ENCODE measurements at places on chromosomes 7 and 10.

DNA sequence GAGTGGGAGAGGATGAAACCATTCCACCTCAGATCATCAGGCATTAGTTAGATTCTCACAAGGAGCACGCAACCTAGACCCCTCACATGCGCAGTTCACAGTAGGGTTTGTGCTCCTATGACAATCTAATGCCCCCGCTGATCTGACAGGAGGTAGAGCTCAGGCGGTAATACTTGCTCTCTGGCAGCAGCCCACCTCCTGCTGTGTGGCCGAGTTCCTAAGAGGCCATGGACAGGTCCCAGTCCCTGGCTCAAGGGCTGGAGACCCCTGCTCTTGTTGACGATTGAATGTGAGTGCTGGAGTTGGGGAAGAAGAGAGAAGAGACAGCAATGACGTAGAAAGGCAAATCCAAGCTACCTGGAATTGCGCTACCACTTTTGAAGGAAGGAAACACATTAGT lies 267.2 kb downstream of the TFEC start:
- DNase-seq = no peak

- DNase-seq = no peak
These were observed 503.4 kb downstream of the RPS24 start for GRCh38 chr10:78537018-78537417.

DNA sequence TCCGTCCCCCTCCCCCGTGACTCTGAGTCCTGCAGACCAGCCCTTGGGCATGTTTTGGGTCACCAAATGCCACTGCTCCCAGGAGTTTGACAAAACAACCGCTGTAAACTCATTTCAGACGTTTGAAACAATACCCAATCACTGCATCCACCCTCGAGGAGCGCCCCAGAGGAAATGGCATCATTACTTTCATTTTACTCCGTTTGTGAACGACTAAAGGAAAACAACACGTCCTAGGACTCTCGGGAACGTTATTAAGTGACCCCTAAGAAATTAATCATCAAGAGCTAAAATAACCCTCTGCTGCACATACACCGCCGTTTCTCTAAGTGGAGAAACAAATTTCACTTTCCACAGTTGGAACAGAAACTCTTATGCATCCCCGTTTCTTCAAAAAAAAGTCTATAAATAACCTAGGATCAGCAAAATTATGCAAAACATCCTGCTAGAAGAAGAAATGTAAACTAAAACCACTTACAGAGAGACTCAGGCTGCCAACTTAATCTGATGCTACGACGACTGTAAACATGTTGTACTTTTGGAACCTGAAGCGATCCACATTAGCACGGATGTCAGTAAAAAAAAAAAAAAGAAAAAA lies 109.9 kb upstream of the EFCAB10 start:
- DNase-seq = no peak

DNA sequence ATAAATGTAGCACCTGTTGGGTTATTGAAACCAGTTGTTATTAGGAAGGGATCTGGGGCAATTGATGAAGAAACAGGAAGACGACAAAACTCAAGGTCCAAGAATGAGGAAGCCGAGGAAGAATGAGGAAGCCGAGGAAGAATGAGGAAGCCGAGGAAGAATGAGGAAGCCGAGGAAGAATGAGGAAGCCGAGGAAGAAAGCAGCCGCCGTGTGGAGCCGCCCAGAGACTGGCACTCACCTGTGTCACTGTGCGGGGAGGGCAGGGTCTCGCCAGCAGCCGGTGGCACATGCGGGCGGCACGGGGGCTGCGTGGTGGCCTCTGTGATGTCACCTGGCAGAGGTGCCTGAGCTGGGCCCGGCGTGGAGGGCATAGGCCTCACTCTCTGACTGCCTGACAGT lies 71.1 kb upstream of the CFAP46 start:
- no peak for DNase-seq

GRCh38 chr7:17725821-17726220 lies 214.5 kb downstream of the SNX13 start:
- no peak for DNase-seq

DNA sequence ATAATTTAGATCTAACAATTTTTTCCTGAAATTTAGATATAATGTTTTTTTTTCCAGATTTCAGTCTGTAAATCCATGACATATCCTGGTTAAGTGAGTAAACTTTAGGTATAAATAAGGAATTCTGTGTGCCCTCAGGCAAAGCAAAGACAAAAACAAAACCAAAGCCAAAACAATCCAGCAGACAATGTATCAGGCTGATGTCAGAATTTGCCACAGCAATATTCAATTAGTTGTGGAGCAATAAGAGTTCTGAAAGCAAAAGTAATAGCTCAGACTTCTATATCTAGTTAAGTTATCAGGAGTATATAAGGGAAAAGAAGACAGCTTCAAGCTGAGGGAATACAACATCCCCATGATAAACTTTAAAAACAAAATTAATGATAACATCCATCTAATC lies 82.0 kb downstream of the MKX start:
- DNase-seq = no peak

DNA sequence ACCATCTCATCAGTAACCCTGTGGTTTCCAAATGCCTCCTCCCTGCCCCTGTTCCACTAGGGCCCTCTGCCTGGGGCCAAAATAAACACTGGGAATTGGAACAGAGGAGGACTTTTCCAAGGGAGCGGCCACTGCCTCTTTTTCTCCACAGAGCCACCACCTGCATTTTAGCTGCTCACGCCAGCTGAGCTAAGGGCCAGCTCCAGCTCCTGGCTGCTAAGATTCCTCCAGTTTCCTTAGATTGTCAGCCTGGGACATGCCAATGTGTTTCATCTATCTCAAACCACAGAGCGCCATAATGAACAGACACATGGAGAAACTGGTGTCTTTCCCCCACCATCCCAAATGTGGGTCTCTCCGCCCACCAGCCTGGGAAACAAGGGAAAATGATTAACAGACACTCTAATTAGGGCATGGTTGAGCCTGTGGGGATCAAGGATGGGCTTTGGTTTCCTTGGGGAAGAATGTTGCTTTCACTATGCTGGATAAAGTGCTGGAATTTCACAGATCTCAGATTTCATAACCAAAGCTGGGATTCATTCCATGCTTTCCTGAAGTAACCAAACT lies 52.2 kb downstream of the ASB13 start:
- DNase-seq = no peak

DNA sequence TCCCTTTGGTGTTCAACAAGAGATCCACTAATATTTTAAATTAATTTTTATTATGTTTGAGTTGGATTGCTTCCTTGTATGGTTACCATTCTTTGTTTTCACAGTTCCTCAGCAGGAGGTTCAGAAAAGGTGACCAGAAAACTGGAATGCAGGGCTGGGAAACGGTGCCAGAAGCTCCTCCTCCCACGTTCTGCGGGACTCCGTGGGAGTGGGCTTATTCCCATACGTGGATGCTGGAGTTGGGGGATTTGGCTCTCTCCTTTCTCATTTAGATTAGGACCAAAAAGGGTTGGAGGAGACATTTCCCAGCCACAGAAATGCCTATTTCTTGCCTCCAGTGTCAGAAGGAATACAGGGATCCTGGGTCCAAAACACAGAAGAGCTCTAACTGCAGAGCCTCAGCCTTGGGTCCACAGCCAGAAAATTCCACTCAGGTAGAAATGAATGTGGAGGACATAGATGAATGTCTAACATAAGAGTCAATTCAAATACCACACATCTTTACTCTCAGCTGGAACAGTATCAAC lies 56.0 kb downstream of the SORBS1 start:
- DNase-seq = no peak

All from NCI-H1694 (cell line).